ENCODE measurements at places on chromosomes 2 and 18.

DNA sequence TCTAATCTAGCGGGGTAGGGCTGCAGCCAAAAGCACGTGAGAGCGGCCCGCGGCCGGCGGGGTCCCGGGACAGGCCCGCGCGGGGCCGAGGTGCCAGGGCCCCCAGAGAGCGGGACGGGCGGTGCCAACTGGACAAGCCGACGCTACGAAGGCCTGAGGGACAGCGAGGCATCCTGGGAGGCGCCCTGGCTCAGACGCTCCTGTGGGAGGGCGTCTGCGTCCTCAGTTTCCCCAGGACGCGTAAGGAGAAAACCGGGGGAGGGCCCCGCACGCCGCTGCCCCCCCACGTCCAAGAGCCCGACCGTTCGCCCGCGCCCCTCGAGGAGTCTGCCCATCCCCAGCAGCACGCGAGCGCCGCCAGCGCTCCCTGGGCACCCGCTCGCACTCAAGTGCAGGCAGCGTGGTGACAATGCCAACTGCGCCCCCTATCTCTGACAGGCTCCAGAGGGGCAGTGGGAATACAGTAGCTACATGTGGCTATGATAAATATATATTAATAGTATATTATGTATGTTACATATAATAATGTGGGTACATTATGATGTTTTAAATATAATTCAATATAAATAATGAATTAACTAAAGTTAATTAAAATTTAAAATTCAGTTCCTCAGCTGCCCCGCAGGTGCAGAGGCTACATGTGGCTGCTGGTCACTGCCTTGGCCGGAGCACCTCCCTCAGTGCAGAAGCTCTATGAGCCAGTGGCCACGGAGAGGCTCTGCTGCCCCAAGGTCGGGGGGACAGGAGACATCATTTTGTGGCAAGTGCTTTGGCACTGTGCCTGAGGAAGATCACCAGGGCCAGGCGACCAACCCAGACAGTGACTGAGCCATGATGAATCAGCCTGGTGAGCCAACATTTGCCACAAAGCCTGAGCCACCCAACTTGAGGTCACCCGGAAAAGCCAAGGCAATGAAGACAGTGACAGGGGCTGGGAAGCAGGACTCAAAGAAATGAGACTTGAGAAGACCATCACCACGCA is 5.5 kb upstream of the SFT2D3 start:
- no peak for DNase-seq

DNA sequence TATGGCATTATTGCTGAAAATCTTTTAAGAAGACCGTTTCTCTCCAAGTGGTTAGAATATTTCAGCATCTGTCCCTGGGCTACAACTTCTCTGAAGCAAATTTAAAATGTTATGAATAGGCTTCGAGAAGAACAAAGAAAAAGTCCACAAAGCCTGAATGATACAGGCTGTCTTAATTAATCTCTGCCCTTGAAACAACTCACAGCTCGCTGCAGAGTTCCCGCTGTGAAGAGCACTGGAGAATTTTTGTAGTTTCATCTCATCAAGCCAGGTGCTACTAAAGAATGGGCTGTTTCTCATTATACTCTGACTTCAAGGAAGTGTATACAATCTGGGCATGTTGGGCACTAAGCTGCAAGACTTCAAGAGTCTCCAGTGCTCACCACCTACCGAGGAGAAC is 67.6 kb downstream of the LAMA1 start:
- no peak for DNase-seq

DNA sequence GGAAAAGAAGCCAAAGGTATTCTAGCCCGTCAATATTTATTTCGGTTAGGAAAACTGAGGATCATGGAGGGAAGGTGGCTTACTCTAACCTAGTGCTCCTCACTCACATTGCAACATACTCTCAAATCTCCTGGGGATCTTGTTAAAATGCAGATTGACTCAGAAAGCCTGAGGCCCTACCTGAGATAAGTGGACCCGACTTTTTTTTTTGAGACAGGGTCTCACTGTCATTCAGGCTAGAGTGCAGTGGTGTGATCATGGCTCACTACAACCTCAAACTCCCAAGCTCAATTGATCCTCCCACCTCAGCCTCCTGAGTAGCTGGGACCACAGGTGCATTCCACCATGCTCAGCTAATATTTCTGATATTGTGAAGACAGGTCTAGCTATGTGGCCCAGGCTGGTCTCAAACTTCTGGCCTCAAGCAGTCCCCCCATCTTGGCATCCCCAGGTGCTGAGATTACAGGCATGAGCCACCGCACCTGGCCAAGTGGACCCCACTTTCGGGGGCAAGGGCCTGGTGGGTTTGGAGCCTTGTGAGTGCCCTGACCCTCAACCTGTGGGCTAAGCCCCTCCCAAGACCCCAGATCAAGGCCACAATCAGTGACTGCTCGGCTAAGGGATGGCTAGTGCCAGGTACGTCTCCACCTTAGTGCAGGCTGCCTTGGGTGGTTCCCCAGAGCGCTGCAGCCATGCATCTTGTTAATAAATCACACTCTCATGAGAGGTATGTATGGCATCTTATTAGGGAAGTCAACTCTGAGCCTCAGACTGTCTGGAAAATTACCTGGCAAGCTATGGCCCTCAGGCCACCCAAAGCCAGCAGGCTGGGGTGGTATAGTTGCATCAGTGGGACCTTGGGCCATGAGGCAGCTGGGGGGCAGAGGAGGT is 1.1 kb upstream of the NEURL3 start:
- DNase-seq, result no peak

DNA sequence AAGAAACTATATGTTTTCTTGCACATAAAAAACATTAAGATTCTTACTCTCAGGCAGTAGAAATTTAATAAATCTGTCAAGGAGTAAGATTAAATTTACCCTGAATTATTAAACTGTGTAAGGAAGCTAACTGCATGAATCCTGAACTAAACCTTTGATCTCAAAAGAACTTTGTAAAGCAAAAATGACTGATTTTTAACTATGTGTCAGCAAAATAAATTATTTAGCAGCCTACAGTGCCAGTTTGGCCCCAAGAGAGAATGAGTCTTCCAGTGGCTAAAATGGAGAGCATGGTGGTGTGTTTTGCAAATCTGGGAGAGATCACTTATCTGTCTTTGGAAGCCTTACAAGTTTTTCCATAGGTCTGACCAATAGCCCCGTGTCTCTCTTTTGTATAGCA is 190.7 kb downstream of the THSD7B start:
- DNase-seq, result no peak
